ENCODE measurements at places on chromosomes 3 and 15.

DNA sequence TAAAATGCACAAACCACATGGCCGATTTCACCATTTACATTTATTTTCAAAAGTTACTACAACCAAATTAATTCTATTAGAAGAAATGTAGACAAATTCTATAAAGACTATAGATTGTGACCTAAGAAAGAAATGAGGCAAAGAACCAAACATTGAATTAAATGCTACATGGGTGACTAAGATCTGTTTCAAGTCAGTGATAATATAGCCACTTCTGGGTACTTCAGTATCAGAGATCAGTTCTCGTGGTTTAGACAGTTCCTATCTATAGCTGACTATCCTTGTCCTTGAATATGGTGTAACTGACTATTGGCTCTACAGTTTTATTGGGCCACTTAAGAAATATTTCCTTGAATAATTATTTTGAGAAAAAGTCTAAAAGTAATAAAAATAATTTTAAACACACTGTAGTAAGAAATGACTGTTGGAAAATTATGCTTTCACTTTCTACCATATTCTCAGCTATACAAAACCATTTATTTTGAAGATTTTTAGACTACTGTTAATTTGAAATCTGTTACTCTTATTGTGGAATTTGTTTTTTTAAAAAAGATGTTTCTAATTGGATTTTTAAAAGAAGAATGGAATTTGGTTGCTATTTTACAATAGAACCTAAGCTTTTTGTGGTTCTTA is 14.1 kb downstream of the KCNMB3 start:
- DNase-seq, result no peak

DNA sequence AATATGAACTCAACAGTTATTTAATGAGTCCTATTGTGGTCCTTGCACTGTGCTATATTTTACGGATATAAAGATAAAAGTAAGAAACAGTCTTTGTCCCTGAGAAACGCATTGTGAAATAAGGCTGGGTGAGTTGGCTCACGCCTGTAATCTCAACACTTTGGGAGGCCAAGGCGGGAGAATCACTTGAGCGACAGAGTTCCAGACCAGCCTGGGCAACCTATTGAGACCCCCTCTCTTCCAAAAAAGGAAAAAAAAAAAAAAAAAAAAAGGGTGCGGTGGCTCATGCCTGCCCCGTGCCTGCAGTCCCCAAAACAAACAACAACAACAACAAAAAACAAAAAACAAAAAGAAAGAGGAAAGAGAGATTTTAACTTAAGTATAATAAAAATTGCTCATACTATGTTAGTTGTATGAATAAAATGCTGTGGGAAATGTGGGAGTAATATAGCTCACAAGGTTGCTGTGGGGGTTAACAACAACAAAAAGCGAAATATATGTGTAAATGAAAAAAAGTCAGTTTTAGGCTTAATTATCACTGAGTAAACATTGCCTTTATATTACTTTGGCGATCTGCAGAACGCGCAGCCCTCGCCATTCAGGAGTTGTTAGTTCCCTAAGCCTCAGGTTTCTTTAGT is 461 bp upstream of the FNDC3B start:
- DNase-seq, result no peak

DNA sequence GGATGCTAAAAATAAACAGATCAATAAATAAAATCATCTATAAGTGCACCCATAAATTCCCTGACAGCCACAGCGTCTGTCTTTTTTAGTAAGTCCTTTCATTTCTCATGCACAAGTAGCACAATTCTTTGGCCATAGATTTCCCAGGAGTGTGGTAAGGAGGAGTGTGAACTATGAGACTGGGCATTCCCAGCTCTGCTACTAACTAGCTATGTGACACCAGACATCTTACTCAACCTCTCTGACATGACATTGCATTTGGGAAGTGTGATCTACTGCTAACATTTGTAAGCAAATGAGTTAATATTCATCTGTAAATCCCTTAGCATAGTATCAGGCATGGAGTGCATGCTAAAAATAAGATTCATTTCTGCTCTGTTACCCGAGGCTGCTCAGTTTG is 301.7 kb downstream of the NTRK3 start:
- DNase-seq, result no peak

DNA sequence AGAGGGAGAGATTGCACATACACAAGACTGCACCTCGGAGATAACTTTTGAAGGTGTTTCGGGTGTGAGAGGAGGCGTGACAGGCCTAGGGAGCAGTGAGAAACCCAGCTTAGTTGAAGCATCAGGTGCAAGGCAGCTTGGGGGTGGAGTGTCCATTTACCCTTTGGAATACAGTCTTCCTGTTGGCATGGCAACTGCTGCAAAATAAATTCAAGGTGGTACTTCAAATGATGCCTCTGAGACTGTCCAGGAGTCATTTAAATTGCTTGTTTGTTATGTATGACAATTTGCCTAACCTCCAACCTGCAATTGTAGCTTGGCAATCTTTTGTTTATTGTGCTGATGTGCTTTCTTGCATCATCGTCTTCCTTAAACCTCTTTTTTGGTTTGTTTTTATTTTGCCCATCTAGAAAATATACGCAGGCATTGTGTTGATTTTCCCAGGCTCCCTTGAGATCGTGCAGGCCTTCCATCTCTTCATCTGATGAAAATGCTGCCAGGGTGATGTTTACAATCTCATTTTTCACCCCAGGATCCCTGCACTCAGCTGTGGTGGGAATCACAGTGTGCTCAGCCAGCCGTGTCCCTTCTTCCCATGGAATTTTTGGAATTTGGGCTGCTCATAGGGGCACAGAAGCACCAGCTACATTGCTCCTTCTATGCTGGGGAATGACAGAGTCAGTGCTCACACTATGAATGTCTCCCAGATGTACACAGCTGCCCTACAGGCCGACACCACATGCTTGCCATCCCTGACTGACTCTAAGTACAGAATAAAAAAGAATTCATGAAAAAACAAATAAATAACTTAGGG is 583.1 kb upstream of the CFAP20DC start:
- DNase-seq, result no peak

- no peak for DNase-seq
These were observed 8.2 kb upstream of the ATP13A3 start for GRCh38 chr3:194494951-194495374.

- DNase-seq, result no peak
These were observed 39.7 kb upstream of the SLC2A2 start for GRCh38 chr3:171066206-171066605.

DNA sequence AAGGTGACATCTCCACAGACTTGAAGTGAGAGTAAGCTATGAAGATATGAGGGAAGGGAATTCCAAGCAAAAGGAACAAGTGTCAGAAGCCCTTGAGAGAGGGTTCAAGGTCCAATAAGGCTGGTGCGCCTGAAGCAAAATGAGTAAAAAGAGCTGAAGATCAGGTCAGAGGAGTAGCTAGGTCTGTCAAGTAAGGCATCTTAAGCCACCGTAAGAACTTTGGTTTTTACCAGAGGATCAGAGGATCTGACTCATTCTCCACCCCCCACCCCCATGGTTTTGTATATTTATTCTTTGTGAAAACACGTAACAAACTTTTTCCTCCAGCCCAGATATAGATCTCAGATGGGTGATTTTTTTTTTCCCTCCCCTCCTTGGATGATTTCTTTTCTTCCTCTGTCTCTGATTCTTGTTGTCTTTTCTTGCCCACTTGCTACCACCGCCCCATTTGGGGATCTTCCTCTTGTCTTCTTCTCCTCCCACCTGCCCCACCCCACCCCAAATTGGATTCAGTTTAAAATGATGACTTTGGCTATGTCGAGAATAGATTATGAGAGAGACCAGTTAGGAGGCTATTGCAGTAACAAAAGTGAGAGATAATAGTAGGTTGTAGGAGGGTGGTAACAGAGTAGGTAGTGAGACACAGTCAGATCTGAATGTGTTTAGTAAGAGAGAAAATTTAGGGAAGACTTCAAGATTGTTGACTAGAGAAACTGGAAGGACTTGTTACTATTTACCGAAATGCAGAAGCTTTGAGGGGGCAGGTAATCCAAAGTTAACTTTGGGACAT is 6.1 kb downstream of the TRMT10C start:
- DNase-seq, result no peak

DNA sequence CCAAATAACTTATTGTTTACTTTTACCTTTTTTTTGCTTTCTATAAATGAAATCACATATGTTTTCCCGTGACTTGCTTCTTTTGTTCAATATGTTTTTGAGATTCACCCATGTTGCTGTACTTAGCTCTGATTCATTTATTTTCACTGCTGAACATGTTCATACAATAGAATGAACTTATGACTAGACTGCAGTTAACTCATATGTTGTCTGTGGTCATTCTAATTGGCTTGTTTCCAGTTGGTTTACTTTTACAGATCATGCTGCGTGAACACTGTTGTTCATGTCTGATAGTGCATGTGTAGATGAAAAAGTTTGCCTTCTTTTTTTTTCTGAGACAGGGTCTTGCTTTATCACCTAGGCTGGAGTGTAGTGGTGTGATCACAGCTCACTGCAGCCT is 31.6 kb upstream of the SV2B start:
- no peak for DNase-seq

DNA sequence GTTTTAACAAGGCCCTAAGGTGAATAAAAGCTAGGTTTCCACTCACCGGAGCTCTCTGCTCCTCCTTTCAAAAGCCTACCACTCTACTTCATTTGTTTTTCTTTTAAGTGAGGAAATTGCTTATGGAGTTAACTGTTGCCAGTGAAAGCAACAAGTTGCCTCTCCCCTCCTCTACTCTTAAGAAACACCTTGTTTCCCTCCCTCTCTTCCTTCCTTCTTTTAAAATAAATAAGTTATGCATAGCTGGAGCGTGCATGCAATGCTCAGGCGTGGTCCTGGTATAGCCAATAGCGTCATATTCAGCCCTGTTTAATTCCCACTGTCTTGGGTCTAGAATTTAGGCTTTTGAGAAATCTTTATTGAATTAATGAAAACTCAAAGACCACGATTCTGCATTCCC is 101.1 kb upstream of the IGF1R start:
- DNase-seq, result no peak

DNA sequence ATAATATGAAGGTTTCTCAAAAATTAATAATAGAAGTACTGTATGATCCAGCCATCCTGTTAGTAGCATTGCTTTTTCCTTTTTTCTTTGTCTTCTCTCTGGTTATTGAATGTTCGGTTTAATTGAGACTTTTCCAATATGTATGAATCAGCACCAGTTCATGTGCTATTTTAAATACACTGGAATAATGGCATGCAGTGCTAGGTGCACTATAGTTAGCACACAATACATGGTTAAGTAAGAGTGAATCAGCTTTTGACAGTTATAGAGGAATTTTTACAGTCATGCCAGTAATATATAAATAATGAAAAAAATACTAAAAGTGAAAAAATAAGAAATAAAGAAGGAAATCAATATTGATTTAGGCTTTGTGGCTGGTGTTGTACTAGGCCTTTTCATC is 113.8 kb upstream of the STRIT1 start:
- DNase-seq, result no peak

DNA sequence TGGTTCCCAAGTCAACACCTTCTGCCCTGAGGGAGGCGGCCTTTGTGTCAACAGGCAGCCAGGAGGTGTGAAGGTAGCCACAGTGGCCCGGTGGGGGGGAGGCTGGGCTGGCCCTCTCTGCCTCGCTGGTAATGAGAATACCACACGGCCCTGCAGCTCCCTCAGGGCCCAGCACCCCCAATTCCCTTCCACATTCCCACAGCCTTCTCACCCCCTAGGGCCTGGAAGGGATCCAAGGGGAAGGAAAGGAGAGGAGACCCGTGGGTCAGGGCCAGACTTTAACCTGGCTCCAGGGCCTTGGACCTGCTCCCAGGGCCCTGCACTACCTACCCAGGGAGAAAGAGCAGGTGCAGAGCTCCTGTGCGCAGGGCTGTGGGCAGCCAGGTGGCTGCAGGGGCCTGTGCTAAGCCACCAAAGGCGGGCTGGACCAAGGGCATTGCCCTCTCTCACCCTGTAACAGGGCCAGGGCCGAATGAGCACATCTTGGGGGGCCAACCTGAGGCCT is 8.7 kb upstream of the MESP2 start:
- DNase-seq, result no peak

GRCh38 chr15:52710050-52710707 is 31.0 kb upstream of the ATOSA start:
- DNase-seq, result no peak

GRCh38 chr3:153291059-153291685 is 129.1 kb downstream of the RAP2B start:
- no peak for DNase-seq

- DNase-seq, result no peak
These were observed 103.2 kb downstream of the CHL1 start for GRCh38 chr3:299590-300301.

DNA sequence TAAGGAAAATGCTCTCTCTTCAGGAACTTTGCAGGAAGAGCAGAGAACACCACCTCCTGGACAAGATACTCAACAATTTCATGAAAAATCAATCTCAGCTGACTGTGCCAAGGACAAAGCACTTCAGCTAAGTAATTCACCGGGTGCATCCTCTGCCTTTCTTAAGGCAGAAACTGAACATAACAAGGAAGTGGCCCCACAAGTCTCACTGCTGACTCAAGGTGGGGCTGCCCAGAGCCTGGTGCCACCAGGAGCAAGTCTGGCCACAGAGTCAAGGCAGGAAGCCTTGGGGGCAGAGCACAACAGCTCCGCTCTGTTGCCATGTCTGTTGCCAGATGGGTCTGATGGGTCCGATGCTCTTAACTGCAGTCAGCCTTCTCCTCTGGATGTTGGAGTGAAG is 200.5 kb downstream of the AKAP13 start:
- no peak for DNase-seq

GRCh38 chr15:92107510-92107909 is 254.0 kb downstream of the SLCO3A1 start:
- no peak for DNase-seq

GRCh38 chr3:56926243-56926946 is 124.6 kb upstream of the ARHGEF3 start:
- no peak for DNase-seq

GRCh38 chr15:25790000-25790660 is 73.0 kb downstream of the ATP10A start:
- DNase-seq, result no peak

GRCh38 chr15:56042498-56042897 is 49.1 kb upstream of the NEDD4 start:
- DNase-seq, result no peak
